KBM-7 (cell line): ENCODE measurements at places on chromosomes 7 and 10.

GRCh38 chr7:10418985-10419384 is 554.7 kb upstream of the PHF14 start:
- DNase-seq, result no peak

- no peak for DNase-seq
These were observed 29.3 kb upstream of the CRYGN start for GRCh38 chr7:151469281-151469680.

DNA sequence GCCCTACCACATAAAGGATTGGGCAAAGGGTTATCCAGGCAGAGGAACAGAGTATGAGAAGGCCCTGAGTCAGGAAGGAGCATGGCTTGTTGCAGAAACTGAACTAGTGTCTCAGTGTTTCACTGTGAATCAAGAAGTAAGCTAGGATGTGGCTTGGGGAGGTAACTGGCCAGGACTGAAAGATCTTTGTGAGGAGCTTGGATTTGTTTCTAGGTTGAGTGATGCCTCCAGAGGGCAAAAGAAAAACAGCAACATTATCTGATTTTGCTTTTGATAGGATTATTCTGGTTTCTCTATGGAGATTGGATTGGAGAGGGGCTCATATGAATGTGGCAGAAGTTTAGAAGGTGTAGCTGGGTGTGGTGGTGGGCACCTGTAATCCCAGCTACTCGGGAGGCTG is 137.9 kb upstream of the HDAC9 start:
- peak; percentile 7 for DNase-seq

GRCh38 chr7:117424090-117424829 is 3.0 kb downstream of the ASZ1 start:
- no peak for DNase-seq

- no peak for DNase-seq
These were observed 189.3 kb downstream of the ZMYND11 start for GRCh38 chr10:324593-324992.

DNA sequence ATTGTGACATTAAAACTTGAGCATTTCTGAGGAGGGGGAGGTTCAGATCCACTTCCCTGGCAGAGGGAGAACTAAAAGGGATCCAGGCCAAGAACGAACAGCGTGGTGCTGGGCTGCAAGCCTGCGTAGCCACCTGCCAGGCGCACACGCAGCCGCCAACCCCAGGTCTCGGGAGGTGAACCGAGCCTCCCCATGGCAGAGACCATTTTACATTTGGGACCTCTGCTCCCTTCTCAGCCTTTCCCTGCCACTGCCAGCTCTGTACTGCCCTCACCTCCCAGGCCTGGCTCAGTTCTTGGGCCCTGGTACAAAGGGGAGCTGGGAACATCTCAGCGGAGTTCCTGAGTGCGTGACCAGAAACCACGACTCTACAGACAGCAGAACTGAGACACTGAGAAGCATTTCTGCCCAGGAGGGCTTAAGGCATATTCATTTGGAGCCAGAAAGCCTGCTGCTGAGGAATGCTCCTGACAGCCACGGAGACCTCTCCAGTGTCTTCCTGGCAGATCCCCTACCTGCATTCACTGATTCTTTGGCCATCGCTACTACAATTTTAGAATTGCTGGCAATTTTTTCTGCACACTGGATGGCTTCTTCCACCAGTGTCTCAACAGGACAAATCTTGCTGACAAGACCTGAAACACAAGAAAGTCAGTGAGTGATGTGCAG is 7.6 kb downstream of the ECHS1 start:
- DNase-seq, result no peak

DNA sequence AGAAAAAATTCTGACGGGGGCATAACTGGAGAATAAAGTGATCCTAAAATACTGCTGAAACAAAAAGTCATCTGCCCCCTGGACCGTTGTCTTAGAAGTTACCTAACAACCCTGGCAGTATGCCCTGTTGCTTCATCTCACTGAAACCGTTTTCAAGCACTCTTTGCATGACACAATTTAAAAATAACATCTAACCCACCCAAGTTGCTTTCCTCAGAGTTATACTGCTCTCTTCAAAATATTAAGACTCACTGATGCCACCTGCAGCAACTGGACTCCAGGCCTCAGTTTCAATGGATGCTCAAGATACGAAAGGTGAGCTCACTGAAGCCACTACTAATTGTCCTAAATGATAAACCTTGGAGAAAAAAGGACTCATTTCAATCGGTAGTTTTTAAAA is 57.4 kb downstream of the CDK6 start:
- DNase-seq, result peak; percentile 37

GRCh38 chr7:36047091-36047658 is 105.9 kb upstream of the EEPD1 start:
- DNase-seq, result peak; percentile 7

- no peak for DNase-seq
These were observed 57.1 kb downstream of the CARD11 start for GRCh38 chr7:2986561-2986960.

DNA sequence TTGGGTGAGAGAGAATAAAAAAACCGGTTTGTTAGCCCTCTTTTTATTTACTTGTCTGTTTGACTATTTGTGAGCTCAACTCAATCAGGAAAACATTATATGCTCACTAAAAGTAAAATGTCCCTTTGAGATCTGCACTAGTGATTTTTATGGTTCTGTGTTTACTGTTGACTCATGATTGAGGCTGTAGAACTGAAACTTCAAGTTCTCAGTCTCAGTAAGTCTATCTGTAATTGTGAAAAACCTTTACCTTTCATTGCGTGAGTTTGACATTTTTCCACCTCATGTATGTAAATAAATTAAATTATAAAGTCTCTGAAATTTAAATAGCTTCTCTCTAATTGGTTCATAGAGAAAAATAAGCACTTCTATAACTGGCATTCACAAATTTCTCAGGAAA is 17.0 kb upstream of the CASD1 start:
- no peak for DNase-seq

DNA sequence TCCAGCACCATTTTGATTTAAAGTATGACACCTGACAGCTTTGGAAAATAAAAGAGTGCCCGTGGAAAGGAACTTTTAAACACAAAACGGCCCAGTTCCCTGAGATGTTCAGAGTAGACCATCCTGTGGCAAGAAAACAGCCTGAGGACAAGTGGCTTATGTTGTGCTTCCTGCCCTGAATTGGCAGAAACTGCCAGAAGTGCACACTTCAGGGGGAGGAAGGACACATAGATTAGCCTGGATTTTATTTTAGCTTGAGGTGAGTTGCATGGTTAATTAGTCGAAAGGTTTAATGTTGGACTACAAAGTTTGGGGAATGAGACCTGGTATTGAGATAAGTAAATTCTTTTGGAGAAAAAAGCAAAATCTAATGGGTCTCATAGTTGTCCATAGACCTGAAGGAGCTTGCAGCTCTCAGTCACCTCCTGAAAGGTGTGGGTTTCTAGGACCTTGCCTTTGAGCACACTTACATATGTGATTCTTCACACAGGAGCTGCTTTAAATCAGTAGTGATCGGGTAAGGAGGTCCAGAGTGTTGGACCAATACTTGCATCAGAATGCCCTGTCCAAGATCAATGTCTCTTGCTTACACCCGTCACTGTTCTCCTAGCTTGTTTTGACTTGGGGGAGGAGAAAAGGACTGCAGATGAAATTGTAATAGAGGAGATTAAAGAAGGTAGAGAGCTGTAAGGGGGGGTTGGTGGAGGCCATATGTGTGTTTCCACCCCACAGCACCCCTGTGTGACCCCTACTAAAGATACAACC is 4.9 kb downstream of the ITIH2 start:
- no peak for DNase-seq

DNA sequence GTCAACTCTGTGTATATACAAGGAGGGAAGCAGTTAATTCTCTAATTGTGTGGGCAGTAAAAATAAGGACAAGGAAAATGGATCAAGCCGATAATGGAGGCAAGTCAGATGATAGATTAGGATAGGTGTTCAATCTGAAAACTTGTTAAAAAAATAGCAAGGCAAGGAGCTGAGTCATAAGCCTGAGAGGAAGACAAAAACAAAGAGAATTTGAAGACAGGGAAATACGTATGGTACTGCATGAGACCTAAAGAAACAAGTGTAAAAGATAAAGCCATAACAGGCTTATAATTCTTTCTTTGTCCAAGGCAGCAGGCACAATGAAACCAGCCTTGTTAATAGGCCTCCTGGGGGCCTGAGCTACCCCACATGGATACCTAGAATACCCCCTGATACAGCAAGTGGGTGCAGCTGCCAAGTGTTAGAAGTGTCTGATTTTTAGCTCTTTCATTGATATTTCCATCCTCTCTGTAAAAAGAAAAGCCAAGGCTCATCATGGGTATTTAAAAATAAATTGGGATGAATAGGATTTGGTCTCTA is 1570.6 kb upstream of the LRRTM3 start:
- no peak for DNase-seq

DNA sequence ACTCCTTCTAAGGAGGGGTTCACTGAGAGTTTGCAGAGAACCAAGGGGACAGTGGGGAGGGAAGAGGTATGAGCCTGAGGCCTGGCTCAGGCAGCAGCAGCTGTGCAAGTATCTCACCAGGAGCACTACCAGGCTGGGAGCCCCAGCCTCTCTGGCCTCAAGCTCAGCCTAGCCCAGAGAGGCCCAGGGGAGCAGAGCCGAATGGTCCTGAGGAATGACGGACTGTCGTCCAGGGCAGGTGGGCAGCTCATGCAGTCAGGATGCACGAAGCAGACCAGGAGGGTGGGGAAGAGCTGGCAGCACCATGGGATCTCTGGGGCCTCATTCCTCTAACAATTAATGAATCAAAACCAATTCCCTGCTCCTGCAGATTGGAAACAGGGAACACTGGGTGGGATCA is 151.5 kb downstream of the GRID1 start:
- no peak for DNase-seq

DNA sequence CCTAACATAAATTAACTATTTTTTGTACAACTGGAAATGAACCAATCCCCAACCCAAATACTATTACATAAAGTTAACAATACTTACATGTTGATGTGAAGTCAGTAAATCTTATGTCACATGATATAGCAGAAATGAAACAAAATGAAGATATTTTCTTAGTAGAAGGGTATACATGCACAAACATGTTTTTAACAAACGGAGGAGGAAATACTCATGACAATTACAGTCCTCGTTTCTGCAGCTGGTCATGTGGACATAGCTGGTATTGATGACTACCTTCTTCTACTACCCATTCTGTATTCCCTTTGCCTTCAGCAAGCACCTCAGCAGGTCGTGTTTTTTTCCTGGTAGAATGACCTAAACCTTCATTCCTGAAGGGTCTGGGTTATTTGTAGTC is 252.3 kb downstream of the HTR7 start:
- DNase-seq, result no peak

DNA sequence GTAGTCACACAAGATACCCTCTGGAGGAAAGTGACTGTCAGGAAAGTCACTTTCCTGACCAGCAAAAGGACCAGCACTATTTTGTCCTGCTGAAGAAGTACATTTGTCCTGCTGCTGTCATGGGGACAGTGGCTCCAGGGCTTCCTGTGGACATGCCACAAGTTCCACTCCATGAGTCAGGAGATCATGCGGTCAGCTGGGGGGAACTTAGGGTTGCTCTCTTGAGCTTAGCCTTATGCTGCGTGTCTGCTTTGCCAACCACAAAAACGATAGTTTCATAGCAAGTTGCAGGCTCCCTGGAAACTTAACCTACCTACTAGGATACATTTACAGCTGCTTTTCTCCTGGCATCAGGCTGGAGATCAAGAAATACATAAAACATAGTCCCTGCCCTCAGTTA is 19.8 kb upstream of the ALOX5 start:
- DNase-seq, result no peak

DNA sequence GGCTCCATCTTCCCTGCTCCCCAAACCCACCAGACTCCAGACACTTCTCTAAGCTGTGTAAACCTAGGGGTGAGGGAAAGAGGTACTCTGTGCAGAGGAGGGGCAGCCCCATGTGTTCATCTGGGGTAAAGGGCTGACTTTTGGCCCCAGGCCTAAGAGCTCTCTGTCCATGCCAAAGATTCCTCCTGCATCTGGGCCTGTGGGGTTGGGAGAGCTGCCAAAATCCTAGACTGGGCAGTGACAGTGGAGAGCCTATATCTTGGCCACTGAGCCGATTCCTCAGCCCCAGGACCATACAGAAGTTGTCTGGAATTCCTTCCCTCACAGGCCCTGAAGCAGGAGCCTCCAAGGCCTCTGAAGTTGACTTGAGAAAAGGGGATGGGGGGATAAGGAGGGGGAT is 25.3 kb upstream of the LEP start:
- DNase-seq, result no peak

GRCh38 chr7:126608339-126608776 is 644.4 kb downstream of the GRM8 start:
- peak; percentile 40 for DNase-seq
